Stimulated activated CD8-positive, alpha-beta memory T cell treated with anti-CD3 and anti-CD28 coated beads, Interleukin-7, amount 100 ng/mL, for 24 hours (primary cell): ENCODE measurements at places on chromosomes 2 and 18.

GRCh38 chr18:56199580-56200330 is 438.6 kb downstream of the TXNL1 start:
- no peak for DNase-seq

GRCh38 chr2:162085090-162085891 is 11.3 kb upstream of the DPP4 start:
- DNase-seq, result no peak

- DNase-seq, result no peak
Measured at GRCh38 chr18:45554389-45554737, 60.9 kb upstream of the SLC14A2 start.

DNA sequence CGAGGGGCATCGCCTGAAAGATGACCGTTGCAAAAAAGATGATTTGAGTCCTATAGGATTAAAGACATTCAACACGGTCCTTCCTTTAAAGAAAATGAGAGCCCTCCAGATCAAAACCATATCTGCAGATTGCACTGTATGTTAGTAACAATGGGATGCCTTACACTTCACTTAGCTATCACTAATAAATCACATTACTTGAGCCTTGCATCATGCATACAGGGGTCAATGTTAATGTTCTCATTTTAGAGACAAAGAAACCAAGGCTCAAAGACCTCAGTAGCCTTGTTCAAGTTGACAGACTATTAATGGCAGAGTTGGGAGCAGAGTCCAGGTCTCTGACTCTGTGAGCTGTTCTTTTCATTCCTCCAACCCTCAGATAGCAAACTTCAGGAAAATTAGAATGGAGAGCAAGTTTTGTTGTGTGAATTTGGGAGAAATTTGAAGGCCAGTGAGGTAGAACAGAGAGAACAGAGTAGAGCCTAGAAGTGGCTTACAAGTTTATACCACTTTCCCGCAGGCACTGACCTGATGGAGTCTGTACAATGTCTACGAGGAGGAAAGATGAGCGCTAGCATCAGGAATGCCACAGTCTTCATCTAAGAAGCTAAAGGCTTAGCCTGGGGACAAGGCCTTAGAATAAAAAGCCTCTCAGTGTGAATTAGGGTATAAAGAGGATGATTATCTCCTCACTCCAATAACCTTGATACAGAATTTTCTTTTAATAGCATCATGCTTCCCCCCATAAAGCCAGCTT is 48.3 kb downstream of the TRIB2 start:
- no peak for DNase-seq

GRCh38 chr2:59713577-59713976 is 839.9 kb downstream of the BCL11A start:
- no peak for DNase-seq

GRCh38 chr2:48587560-48587959 is 30.1 kb upstream of the GTF2A1L start:
- no peak for DNase-seq

- no peak for DNase-seq
Measured at GRCh38 chr2:30927465-30928075, 120.3 kb upstream of the CAPN13 start.

- no peak for DNase-seq
Measured at GRCh38 chr2:131049150-131049718, 44.0 kb downstream of the FAM168B start.

DNA sequence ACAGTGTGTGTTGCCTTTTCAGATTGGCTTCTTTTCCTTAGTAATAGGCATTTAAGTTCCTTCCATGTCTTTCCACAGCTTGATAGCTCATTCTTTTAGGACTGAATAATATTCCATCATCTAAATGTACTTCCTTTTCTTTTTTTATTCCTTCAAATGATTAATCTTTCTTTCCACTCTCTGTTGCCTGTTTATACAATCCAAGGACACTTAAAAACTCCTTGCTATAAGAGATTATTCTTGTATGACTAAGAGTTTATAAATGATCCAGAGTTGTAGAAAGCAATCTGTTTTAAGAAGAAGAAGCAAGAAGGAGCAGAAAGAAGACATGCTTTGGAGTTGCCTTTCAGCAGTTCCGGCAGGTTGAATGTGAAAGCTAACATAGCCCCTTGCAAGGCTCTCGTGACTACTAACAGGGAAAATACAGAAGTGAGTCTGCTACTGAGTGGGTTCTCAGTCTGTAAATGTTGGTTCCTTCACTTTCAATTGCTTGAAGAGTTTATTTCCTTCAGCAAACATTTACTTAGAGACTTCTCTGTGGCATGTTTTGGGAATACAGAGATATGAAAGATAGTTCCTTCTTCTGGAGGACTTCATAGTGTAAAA is 123.0 kb downstream of the PMAIP1 start:
- DNase-seq, result no peak

DNA sequence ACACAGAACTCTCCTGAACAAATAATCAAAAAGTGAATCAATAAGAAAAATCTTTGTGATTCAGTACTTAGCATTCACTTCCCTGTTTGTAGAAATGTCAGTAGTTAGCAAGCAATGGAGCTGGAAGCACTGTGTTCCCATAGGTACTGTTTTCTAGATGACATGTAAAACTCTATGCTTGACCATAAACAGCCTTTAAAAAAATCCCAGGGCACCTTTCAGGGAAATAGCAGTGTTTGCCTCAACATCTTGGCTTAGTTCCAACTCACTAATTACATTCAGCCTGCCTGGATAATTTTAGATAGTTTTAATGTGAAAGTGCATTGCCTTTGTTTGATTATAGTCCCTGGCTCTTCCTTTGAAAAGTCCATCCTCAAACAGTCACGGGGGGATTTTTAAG is 721.8 kb downstream of the ERBB4 start:
- no peak for DNase-seq

GRCh38 chr2:114025030-114025429 is 135.1 kb downstream of the ACTR3 start:
- DNase-seq, result no peak

DNA sequence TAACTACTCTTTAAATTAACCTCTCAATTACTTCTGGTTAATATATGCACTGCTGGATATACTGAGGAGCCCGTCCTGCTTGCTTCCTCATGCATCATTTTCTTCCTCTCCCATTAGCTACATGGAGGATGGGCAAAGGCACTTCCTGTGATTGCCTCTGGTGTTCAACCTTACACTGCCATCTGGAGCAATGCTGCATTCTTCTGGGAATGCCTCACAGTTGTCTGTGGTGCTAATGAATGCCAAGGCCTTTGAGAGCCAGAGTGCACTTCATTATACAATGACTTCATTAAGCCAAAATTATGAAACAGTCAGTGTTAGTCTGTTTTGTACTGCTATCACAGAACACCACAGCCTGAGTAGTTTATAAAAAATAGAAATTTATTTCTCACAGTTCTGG is 134.8 kb upstream of the DOCK10 start:
- DNase-seq, result no peak

DNA sequence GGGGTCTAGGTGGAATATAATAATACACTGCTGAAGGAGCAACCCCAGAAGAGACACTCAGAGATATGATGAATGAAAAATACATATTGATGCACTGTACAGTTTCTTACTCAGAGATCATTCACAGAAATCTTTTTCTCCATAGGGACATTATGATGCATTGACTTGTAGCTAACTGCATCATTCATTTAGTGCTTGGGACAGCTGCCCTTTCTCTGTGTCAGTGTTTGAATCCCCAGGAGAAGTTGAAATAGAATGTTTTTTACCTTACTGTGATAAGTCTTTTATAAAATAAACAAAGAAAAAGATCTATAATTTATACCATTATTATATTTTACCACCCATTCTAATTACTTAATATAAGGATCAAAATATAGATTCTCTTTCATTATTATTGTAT is 91.7 kb upstream of the DSEL start:
- no peak for DNase-seq

DNA sequence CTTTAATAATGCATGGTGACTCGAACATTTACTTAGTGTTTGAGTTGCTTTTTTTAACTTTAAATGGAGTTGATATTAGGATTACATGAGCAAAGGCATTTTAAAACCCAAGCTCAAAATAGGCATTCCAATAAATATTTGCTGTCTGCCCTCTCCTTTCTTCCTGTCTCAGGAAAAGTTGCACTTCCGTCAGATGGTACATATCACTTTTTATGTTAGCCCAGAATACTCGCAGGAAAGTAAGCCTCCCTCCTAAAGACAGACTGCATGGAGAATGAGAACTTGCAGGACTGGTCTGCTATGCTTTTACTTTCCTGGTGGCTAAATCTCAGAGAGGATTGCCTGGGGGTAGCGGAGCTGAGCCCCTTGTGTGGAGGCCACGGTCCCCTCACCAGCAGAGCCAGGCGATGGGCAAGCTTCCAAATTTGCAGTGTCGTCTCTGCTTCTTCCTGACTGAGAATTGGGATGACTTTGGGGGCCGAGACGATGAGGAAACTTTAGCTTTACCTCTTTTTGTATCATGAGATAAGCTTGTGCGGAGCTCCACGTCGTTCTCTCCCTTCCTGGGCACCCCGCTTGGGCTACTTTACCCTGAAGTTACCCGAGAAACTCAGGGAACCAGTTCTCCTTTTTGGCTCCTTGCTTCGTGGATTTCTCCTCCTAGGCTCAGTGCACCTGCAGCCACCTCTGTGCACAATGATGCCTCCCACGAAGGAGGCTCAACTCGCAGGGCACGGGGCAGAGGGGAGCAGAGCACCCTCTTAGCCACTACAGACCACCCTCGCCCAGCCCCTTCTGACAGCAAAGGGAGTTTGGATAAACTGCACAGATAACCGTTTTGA is 223.3 kb downstream of the SH3RF3 start:
- DNase-seq, result no peak

- DNase-seq, result no peak
Measured at GRCh38 chr18:58228176-58228575, 184.2 kb downstream of the NEDD4L start.

DNA sequence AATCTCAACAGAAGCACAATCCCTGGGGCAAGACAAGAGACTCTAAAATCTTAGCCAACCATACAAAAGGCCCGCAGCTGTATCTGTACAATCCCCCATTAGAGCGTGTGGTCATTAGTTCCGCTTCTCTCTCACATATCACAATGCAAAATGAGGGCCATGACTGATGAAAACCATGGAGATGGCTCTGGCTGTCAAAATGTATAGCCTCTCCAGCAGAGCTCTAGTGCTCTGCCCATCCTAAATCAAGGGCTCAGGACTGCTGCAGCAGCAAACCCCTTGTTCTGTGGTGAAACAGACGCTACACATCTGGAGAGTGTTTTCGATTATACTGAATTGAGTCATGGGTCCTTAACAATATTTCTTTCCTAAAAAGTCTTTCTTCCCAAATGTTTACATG is 221.0 kb downstream of the PID1 start:
- DNase-seq, result no peak

DNA sequence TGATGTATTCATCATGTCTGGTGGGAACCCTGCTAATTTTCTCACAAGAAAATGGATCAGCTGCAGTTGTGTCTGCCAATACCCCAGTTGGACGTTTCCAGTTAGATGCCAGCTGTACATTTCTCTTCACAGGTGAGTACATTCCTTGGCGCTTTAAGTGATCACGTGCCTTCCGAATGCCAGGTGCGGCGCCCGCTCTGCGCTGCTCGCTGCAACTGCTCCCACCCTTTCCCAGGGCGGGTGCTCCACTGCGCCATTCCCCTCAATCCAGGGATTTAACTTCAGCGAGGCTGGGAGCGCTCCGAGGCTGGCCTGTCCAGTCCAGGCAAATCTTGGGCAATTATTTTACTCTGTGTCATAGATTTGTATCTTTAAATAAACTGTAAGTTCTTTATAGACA is 225.0 kb upstream of the RAB6C start:
- no peak for DNase-seq

- DNase-seq, result no peak
Measured at GRCh38 chr2:162521871-162522650, 178.1 kb downstream of the GCA start.

- DNase-seq, result no peak
Measured at GRCh38 chr2:120269816-120270215, 17.2 kb downstream of the RALB start.
